LHCN-M2 (cell line): ENCODE measurements at places on chromosomes 11 and 22. TPM values are rescaled to one million over a fixed set of nuclear protein-coding genes. Genes with fewer than 3 reads are reported as not detected.

MAP6 gene
- under 0.01 TPM in 1 of 2 replicates, not detected in the other for total RNA-seq

HMBS gene
- 10.4 and 13.4 TPM in 2 replicates for total RNA-seq

FGF4 gene
- not detected in 2 replicates for total RNA-seq

PRODH gene
- not detected in 2 replicates for total RNA-seq

DENND6B gene
- 2.8 and 3.5 TPM in 2 replicates for total RNA-seq

CHST1 gene
- total RNA-seq, result 3.1 and 5.8 TPM in 2 replicates

OR6T1 gene
- not detected in 2 replicates for total RNA-seq

PKDREJ gene
- not detected in 2 replicates for total RNA-seq
